Fibroblast of lung (primary cell): ENCODE measurements at places on chromosomes 11 and 22.
A peak's percentile ranks its signal among the peaks of the same experiment; 100 is the strongest.

DNA sequence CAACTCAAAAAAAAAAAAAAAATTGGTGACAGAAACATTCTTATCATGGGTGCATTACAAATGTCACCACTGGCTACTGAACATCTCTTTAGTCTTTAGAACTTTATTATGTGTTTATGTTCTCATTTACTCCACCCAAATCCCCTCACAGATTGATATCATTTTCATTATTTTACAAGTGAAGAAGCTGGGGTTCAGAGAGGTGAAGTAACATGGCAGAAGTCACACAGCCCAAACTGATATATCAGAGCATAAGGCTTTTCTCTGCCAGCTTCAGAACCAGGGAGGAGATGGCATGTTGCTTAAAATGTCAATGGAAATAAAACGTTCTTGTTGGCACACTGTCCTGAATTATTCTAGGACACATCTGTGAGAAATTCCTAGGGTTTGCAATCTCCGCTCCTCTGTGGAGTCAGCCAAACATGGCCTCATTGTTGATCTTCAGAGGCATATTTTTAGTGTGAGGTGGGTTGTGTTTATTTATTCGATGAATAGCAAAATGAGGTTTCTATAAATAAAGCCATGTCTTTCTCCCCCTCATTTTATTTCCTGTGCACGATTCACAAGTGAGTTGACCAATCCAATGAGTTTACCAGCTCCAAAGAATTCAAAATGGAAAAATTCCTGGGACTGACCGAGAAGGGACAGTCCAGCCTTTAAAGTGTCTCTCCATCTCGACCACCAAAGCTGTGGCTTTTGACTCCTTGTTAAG, 72.9 kb upstream of the ANO1 start:
- peak; percentile 87 for DNase-seq

- peak; percentile 57 for DNase-seq
Observed at GRCh38 chr11:46363455-46364005, 16.3 kb downstream of the DGKZ start.

- DNase-seq = no peak
Observed at GRCh38 chr11:15927864-15928217, 428.5 kb downstream of the SOX6 start.

DNA sequence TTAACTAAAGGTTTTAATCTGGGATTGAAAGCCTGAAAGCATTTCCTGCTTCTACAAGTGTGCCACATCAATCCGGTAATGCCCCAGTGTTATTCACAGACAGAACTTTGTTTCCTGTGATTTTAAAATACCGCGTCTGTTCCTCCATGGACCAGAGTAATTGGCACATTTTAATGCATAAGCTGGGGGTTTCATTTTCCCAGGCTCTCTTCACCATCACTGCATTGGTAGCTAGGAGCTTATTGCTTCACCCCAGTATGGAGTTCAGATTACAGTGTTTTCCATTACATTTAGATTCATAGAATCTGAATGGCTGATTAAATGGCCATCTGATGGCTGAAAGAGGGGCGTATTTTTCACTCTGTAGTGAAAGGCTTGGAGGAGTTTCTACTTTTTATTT, 25.7 kb upstream of the CRTAM start:
- no peak for DNase-seq

- no peak for DNase-seq
Observed at GRCh38 chr11:110947096-110947495, 234.9 kb upstream of the ARHGAP20 start.

DNA sequence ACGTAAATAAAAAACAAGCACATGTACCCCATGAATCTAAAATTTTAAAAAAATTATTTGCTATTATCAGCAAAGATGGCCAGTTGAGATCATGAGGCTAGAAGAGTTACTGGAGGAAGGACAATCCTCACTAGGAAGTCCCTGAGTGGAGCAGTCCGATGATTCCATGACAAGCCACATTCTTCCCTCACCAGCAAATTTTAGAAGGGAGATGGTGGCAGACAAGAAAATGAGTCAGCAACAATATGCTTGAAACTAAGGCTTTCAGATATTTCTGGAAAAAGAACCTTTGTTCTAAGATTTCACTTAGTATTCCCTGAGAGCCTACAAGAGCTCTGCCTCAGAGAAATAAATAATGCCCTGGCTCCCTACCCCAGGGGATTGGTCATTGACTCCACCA, 34.9 kb downstream of the P4HA3 start:
- DNase-seq = peak; percentile 82

- DNase-seq = peak; percentile 84
Observed at GRCh38 chr22:30159561-30160353, 79.5 kb downstream of the HORMAD2 start.

DNA sequence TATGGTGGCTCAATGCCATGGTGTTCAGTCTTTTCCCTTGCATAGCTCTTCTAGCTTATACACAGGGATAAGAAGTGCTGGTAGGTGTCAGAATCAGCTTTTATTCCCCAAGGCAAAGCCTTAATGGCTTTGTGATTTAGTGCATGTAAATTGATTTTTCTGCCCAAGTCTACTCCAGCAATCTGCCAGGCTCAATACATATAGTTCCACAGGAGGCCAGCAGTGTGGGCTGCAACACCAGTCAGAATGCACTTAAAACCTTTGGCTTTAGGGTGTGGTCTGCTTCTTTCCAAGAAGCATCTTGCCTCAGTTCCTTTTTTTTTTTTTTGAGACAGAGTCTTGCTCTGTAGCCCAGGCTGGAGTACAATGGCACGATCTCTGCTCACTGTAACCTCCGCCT, 14.5 kb upstream of the CAPRIN1 start:
- DNase-seq = no peak

DNA sequence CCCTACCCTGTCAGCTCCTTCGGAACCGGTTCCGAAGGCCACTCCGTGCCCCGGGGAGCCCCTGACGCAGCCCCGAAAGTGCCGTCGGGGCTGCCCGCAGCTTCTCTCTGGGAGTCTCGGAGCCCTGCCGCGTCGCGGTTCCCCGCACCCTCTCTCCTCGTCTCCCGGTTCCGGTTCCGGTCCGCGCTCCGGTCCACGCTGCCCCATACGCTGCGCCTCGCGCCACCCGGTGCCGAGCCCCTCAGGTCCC, 618 bp downstream of the MTA2 start:
- no peak for DNase-seq

GRCh38 chr11:109795234-109795633, 298.0 kb upstream of the ZC3H12C start:
- DNase-seq = peak; percentile 78

DNA sequence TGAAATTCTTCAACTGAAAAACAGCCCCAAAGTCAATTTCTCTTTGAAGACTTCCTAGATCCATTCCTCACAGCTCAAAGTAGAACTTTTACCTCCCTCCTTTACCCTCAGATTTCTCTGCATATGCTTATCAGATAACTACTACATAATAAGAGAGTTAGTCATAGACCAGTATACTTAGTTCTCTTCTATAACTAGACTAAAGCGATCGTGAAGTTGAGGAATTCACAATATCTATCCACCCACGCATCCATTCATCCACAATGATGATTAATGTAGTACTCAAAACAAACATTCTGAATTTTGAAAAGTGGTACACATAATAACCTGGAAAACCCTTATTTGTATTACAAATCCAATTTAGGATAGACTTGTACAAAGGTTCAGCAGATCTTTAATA, 800.9 kb upstream of the TENM4 start:
- DNase-seq = peak; percentile 72

DNA sequence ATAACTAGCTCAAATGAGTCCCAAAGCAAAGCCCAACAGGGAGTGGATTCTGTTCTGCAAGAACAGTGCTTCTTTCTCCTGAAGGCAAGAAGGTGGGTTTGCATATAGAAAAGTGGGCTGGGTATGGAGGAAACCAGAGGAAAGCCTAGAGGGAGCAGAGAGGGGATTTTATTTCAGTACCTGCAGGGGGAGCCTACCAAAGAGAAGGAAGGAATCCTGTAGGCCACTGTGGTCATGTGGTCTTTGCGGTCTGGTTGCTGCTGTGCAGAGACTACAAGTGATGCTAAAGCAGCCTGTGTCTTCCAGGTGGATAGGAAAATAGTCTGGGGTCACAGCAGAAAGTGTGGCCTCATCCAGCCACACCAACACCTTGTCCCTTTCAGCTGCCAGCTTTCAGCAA, 33.2 kb upstream of the ZBTB16 start:
- DNase-seq = peak; percentile 6

- DNase-seq = peak; percentile 18
Observed at GRCh38 chr11:18650859-18651557, 16.9 kb upstream of the SPTY2D1 start.

DNA sequence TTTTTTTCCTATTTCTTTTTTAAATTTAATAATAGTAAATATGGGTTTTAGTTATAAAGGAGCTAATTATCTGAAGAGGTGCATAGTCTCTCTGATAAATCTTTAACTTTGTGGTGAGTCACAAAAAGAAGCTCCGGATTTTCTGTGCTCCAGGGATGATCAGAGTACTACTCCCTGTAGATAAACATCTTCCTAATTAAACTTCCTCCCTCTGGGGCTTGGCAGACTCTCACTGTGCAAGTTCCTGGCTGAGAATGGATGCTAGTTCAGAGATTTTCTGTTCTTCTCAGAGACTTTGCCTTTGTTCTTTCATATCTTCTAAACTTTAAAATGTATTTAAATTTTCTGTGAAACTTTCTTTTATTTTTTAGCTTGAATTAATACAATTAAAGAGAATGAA, at the start of gene OR10G7:
OR10G7 (minus strand) TSS at position 72 of the 400 bp plus-strand sequence. CDS start 2,324 bp downstream, outside the sequence.
- no peak for DNase-seq

GRCh38 chr22:23534201-23534850, 45.8 kb downstream of the IGLL1 start:
- DNase-seq = no peak

DNA sequence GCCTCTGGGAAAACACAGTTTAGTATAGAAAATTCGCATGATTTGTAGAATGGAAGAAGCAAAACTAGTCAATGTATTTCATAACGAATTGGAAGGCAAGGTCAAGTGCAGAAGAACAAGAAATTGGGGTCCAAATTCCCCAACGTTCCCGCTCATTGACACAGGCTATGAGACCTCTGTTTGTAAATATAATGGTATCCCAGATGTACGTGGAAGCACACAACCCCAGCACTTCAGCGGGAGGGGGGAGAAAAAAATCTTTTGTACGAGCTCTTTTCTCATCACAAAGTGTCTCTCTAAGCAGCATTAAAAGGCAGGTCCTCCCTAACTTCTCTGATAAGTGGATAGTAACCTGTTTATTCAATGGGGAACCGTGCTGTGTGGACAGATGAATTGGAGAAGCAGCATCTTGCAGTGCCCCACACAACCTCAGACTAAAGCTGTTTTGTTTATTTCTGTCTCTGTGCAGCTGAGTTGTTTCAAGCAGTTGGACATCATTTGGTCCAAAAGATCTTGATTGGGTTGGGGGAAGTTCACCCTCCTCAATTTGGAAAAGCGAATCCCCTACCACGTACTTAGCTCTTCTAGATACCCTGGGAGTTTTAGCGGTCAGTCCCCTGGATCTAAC, 1.1 kb upstream of the GAB2 start:
- no peak for DNase-seq

DNA sequence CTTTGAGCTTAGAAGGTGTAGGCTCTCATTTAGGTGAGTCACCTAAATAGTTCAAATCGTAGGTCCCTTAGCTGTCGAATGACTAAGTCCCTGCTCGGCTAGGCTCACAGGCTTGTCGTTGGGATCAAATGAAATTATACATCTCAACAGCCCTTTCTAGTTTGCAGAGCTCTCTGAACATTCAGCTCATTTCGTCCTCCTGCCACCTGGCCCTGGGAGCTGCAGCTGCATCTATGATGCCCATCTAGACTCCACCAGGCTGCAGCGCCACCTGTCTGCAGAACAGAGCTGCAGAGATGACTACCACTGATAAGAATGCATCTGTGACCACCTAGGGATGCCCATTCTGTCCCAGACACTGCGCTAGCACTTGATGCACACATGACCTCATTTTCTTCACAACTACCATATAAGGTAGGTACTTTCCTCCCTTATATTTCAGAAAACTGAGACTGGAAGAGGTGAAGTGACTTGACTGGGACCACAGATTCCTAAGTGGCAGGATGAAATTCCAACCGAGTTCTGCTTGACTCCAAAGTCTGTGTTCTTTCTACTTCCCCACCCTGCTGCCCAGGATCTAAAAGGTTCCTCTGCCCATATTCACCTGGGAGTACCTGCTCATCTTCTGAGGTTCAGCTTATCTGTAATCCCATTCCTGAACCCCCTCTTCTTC, 141.1 kb upstream of the NARS2 start:
- DNase-seq = peak; percentile 63

GRCh38 chr11:10731064-10731680, 19.9 kb upstream of the CTR9 start:
- no peak for DNase-seq
